Posterior vena cava (tissue), 2 donors: ENCODE measurements at places on chromosomes 6 and 20. TPM values are rescaled to one million over a fixed set of nuclear protein-coding genes. Genes with fewer than 3 reads are reported as not detected.

- no peak for DNase-seq
Measured at GRCh38 chr6:7523922-7524321, 17.5 kb upstream of the DSP start.

DNA sequence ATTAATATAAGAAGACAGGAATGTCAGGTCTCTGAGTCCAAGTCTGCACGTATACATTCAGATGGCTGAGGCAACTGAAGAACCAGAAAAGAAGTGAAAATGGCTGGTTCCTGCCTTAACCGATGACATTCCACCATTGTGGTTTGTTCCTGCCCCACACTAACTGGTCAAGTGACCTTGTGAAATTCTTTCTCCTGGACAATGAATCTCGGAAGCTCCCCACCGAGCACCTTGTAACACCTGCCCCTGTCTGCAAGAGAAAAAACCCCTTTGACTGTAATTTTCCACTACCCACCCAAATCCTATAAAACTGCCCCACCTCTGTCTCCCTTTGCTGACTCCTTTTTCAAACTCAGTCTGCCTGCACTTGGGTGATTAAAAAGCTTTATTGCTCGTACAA is 140.4 kb downstream of the SYNE1 start:
- no peak for DNase-seq

DNA sequence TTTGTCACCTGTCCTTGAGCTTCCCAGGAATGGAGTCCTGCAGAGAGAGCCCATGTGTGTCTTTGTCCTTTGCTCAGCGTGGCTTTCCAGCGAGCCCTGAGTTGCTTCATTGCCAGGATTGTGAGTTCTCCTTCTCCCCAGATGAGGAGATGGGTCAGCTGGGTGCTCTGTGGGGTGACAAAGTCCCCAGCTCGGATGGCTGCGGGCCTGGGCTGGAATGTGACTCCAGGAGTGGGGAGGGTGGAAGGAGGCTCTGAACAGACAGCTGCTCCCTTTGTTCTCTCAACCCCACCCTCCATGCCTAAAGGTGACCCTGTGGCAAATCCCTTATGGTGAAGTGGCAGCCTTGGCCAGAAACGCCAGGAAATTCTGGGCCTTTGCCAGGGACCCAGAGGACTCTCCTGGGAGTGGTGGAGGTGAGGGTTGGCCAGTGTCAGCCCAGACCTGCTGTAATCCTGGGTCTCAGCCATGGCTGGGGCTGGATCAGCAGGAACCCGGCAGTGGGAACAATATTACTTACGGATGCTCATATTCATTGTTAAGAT is 44.4 kb upstream of the CST5 start:
- no peak for DNase-seq

DNA sequence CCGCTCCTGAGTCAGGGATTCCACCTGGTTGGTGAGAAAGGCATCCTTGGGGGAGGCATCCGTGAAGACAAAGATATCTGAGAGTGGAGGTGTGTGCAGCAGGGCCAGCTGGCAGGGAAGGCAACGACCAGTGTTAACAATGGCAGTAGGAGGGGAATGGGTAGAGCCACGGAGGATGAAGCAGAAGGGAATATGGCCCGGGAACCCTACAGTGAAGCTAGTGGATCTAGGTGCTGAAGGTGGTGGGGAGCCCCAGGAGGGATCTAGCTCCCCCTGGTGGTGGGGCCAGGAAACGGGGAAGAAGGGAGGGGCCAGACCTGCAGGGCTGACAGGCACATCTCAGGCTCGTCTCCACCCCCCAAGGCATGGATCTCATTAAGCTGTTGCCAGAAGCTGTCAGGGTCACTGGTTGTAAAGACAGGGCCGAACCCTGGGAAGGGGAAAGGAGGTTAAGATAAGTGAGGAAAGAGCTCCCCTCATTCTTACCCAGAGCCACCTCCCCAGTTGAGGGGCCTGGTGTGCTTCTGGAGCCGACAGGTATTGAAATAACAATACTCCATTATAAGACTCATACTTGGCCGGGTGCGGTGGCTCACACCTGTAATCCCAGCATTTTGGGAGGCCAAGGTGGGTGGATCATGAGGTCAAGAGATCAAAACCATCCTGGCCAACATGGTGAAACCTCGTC is 7.3 kb downstream of the VWA7 start:
- peak; percentile 91 for DNase-seq

The B3GAT2 gene
- not detected for total RNA-seq

The CLDN20 gene
- not detected for total RNA-seq

The STMND1 gene
- not detected for total RNA-seq

The LHFPL5 gene
- not detected for total RNA-seq

The SLC35D3 gene
- not detected for total RNA-seq

The ZNF451 gene
- 50.5 TPM for total RNA-seq

DNA sequence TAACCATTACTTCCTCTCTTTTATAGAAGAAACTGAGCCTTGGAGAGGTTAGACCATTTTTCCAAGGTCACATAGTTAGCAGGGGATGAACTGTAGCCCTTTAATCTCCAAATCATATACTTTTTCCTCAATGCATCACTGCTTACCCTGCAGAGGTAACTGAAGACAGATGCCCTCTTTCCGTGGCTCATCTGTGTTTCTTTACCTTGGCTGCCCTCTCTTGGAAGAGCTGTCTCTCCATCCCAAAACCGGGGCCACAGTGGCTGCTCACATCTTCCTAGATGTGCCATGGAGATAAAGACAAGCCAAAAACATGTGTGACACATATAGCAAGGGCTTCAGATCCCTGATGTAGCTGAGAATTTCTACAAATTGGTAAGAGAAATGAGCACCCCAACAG is 581 bp upstream of the ALDH8A1 start:
- DNase-seq, result no peak

DNA sequence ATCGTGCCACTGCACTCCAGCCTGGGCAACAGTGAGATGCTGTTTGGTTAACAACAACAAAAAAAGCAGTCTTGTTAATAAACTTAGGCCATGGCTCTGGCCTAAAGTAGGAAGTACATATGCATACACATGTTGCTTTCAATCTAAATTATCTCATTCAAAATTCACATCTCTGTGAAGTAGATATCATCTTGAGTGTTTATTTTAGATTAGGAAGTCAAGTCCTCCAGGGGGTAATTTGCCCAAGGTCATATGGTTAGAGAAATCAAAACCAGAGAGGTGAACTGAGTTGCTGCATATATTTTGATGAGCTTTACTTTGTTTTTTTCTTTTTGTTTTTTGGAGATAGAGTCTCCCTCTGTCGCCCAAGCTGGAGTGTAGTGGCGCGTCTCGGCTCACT is 52.8 kb downstream of the B4GALT5 start:
- no peak for DNase-seq

DNA sequence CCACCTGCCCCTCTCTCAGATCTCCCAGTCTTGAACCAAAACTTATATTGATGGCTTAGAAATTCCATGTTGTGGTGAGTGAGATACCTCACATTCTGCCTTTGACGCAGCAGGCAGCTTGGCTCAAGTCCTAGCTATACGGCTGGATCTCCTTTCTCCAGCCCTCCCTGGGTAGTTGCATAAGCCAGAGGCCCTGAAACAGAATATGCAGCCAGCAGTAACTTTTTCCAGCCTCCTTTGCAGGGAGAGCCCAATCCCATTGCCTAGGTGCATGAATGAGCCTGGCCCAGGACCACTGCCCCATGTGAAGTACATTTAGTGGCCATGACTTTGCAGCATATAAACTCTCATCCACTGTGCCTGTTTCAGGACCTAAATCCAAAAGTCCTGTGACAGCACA is 202.2 kb upstream of the CDYL start:
- no peak for DNase-seq

- DNase-seq, result no peak
Measured at GRCh38 chr6:156980948-156981347, 203.8 kb downstream of the ARID1B start.

DNA sequence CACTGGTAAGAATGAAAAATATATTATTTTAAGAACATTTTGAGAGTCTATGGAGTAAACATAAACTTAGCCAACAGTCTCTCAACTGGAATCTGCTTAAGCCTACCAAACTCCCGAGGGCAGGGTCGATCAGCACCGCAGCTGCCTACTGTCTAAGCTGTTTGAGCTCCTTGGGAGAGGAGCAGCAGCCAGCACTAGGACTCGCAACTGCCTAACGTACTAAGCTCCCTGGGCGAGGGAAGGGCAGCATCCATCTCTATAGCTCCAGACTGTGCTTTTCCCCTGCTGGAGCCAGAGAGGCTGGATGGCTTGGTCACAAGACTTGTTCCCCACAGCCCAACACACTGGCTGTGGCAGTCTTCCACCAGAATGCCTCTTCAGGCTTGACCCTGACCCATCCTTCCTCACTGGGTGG is 96.4 kb downstream of the MOXD1 start:
- DNase-seq, result no peak
